ENCODE measurements at places on chromosomes 6 and 20.

- no peak for DNase-seq
These were observed 74.4 kb downstream of the SMOC2 start for GRCh38 chr6:168515376-168515775.

- no peak for DNase-seq
These were observed 18.2 kb downstream of the RIPOR3 start for GRCh38 chr20:50673146-50673465.

- DNase-seq = no peak
These were observed 103.4 kb downstream of the MAP3K4 start for GRCh38 chr6:161094955-161095354.

- DNase-seq = no peak
These were observed 77.3 kb downstream of the TRMT11 start for GRCh38 chr6:126063512-126064146.

GRCh38 chr6:11428371-11428770 is 109.2 kb upstream of the TMEM170B start:
- no peak for DNase-seq

DNA sequence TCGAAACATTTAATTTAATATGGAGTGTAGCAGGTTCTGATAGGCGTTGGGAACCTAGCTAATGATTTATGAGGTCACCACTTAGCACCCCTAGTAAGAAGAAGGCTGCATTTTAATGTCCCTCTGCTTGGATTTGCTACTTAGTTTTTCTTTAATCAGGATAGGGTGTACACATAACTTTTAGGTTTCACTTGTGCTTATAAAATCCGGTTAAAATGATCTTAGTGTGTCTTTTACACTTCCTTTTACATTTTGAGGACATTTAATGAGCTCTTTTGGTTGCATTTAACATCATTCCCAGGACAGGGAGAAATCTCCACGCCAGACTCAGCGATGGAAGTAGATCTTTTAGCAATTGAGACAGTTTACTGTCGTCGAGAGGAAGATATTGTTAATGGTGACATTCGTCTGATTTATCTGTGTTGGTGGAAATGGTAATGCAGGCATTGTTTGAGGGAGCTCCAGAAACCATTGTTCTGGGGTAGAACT is 5.6 kb downstream of the TFAP2A start:
- no peak for DNase-seq

GRCh38 chr20:31990641-31991338 is 19.4 kb upstream of the CCM2L start:
- no peak for DNase-seq

GRCh38 chr6:52558266-52559000 is 18.4 kb downstream of the TRAM2 start:
- no peak for DNase-seq

GRCh38 chr6:105757512-105758200 is 328.5 kb upstream of the PRDM1 start:
- no peak for DNase-seq

- no peak for DNase-seq
These were observed 110.3 kb downstream of the SLC35F1 start for GRCh38 chr6:118017301-118017848.

GRCh38 chr6:47414423-47415167 is 63.0 kb upstream of the CD2AP start:
- DNase-seq = no peak

DNA sequence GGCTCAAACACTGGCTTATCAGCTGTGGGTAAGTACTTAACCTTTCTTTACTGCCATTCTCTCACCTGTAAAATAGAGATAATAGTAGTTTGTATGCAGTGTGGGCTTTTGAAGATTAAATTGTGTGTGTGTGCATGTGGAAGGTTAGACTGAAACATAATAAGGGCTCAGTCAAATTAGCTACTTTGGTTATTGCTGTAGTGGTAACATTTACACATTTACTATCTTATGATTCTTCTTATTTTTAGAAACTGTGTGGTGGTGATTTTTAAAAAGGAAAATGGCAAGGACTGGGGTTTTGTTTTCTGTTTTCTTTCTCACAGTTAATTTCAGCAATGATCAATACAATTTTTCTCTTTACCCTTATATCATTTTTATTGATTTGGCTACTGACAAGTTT is 206.9 kb downstream of the NKAIN2 start:
- DNase-seq = no peak

DNA sequence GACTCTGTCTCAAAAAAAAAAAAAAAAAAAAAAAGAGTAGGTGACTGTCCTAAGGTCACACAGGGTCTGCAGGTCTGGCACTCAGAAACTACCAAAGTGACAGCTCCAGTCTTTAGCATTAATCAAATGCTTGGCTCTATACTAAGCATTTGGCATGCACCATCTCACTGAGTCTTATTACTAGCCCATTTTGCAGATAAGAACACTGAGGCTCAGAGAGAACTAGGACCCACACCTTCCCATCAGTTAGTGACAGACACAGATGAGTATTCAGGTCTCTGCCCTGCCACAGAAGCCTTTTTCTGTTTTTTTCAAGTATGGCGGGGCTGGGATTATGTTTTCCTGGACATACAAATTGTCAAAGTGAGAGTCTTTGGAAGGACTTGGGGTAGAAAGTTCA is 23.1 kb upstream of the VSTM2L start:
- no peak for DNase-seq

- DNase-seq = no peak
These were observed 28.5 kb downstream of the GMDS start for GRCh38 chr6:2216794-2217383.

DNA sequence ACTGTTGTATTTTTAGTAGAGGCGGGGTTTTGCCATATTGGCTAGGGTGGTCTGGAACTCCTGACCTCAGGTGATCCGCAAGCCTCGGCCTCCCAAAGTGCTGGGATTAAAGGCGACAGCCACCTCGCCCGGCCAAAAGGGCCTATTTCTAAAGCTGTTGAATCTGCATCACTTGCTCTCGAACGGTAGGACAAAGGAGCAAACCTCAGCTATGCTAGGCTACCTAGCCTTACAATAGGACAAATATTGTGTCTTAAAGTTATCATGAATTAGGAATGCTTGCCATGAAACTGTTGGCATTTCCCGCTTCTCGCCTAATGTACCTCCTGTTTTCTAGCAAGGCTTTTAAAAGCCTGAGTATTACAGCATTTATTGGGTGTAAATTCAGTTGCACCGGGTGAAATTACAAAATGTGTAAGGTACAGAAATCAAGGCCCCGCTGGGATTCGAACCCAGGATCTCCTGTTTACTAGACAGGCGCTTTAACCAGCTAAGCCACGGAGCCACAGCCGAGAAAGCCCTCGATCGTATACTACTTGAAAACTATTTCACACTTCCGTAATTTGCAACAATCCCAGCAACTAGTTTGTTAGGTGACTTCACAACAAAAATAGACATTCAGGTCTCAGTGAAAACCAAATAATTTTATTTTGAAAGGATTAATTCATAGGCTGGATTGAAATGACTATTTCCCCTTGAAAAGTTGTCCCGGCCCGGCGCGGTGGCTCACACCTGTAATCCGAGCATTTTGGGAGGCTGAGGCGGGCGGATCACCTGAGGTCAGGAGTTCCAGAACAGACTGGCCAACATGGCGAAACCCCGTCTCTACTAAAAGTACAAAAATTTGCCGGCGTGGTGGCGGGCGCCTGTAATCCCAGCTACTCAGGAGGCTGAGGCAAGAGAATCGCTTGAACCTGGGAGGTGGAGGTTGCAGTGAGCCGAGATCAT is 211.6 kb upstream of the ZNF184 start:
- no peak for DNase-seq

DNA sequence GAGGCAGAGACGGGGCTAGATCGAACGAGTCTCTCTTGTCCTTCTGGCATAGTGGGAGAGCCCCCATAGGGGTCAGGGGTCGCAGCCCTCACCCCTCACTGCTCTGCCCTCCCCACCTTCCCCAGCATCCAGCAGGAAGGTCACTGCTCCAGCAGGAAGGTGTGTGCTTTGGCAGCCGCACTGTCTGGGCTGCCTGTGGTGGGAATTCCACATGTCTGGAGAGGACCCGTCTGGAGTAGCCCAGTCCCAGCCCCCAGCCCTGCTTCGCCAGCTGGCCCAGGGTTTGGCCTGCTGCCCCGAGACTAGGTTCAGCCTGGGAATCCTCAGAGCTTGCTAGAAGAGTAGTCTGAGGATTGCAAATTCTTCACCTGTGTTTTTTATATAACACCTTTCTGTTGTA is 2.5 kb upstream of the R3HDML start:
- DNase-seq = no peak

- DNase-seq = no peak
These were observed 264.8 kb downstream of the LRFN2 start for GRCh38 chr6:40322336-40322735.

- DNase-seq = no peak
These were observed 144.7 kb downstream of the RALGAPA2 start for GRCh38 chr20:20567712-20568111.

All from stimulated activated CD4-positive, alpha-beta T cell treated with anti-CD3 and anti-CD28 coated beads, Interleukin-1b, Interleukin-23, amount 100 ng/mL, for 1 hour (primary cell).